Astrocyte (in vitro differentiated cells and primary cell): ENCODE measurements at places on chromosomes 6 and 20. TPM values are rescaled to one million over a fixed set of nuclear protein-coding genes. Genes with fewer than 3 reads are reported as not detected.
A peak's percentile ranks its signal among the peaks of the same experiment; 100 is the strongest.

DNA sequence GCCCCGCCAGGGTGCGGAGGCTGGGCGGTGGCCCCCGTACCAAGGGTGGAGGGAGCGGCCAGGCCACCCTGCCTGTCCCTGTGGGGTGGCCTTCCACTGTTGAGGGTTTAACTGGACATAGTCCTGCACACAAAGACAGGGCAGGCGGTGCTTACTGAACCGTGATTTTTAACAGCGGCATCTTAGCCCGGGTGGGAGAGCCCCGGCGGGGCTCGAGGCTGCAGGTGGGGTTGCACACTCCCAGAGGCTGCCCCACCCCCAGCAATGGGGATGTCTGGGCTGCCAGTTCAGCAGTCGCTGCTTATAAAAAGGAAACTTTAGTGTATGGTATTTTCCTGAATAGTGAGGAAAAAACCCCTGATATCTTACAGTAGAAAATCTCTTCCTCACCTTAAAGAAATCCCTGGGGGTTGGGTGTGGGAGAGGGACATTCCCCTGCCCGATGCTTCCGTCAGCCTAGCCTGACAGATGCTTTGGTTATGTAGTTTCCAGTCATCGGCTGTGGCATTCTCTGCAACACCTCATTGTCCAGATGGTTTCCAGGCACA, 79.4 kb downstream of the IRF4 start:
- H3K36me3 ChIP-seq: no peaks in the 10 kb centered on the region
- no peaks in the 10 kb centered on the region for H3K4me1 ChIP-seq
- no peak overlapping the region for H3K27ac ChIP-seq
- no peaks in the 10 kb centered on the region for H3K27me3 ChIP-seq

GRCh38 chr6:125597411-125598253, 151.8 kb upstream of the HEY2 start:
- no peak for DNase-seq
- no peak overlapping the region for H3K27ac ChIP-seq
- no peaks in the 10 kb centered on the region for H3K4me1 ChIP-seq
- no peak overlapping the region for H3K4me3 ChIP-seq
- H3K36me3 ChIP-seq: no peaks in the 10 kb centered on the region

DNA sequence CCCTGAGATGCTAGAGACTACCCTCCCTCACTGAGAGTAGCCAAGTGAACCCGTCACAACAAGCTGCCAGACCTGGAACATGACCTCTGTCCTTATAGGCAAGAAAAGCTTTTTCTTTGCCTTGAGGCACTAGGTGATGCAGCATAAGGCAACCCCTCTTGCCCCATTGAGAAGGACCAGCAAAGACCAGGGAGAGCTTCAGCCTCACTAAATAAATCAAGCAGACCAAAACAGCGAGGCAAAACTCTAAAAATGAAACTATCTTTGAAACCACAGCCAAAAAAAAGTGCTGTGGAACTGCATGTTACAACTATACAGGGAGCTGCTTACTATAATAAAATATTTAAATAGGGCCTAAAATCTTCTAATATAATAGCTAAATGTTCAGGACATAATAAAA, 62.6 kb upstream of the FAM83B start:
- no peak for DNase-seq
- H3K4me3 ChIP-seq: no peak overlapping the region
- H3K27me3 ChIP-seq: no peaks in the 10 kb centered on the region
- H3K36me3 ChIP-seq: no peaks in the 10 kb centered on the region
- H3K27ac ChIP-seq: no peak overlapping the region

- peaks cover 22% of the 10 kb centered on the region for H3K4me1 ChIP-seq
- peak overlapping the region; percentile 70 for H3K4me3 ChIP-seq
- H3K36me3 ChIP-seq: no peaks in the 10 kb centered on the region
- H3K27ac ChIP-seq: no peak overlapping the region
- H3K27me3 ChIP-seq: no peaks in the 10 kb centered on the region
These were observed 983 bp upstream of the KCNQ5 start for GRCh38 chr6:72620871-72621290.

- H3K4me1 ChIP-seq: no peaks in the 10 kb centered on the region
- no peaks in the 10 kb centered on the region for H3K27me3 ChIP-seq
- no peak overlapping the region for H3K4me3 ChIP-seq
- H3K27ac ChIP-seq: no peak overlapping the region
- no peaks in the 10 kb centered on the region for H3K36me3 ChIP-seq
These were observed 146.4 kb downstream of the SLC22A3 start for GRCh38 chr6:160494576-160494975.

GRCh38 chr6:16540804-16541752, 220.2 kb downstream of the ATXN1 start:
- peaks cover 4% of the 10 kb centered on the region for H3K36me3 ChIP-seq
- DNase-seq: no peak
- no peak overlapping the region for H3K27ac ChIP-seq
- no peaks in the 10 kb centered on the region for H3K27me3 ChIP-seq
- H3K4me3 ChIP-seq: no peak overlapping the region

DNA sequence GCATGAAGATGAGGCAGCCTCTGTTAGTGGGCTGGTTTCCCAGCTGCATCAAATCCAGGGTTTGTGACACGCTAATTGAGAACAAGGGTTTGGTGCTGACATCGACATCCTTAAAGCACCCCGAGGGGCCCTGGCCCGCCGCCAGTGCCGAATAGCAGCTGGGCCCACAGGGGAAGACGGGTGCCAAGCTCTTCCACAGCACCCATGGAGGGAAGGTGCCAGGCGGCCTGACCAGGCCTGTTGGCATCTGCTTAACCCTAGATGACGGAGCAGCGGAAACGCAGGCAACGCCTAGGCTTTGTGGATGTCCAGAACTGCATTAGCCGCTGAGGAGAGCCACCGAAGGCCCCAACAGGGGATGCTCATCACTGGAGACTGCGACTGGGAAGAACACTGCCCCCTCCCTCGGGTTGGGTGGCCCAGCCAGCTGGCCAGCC, 16.0 kb downstream of the UQCC2 start:
- no peaks in the 10 kb centered on the region for H3K36me3 ChIP-seq
- H3K4me3 ChIP-seq: no peak overlapping the region
- peaks cover 49% of the 10 kb centered on the region for H3K4me1 ChIP-seq
- no peak for DNase-seq
- H3K27ac ChIP-seq: peak overlapping the region; percentile 58
- no peaks in the 10 kb centered on the region for H3K27me3 ChIP-seq

DNA sequence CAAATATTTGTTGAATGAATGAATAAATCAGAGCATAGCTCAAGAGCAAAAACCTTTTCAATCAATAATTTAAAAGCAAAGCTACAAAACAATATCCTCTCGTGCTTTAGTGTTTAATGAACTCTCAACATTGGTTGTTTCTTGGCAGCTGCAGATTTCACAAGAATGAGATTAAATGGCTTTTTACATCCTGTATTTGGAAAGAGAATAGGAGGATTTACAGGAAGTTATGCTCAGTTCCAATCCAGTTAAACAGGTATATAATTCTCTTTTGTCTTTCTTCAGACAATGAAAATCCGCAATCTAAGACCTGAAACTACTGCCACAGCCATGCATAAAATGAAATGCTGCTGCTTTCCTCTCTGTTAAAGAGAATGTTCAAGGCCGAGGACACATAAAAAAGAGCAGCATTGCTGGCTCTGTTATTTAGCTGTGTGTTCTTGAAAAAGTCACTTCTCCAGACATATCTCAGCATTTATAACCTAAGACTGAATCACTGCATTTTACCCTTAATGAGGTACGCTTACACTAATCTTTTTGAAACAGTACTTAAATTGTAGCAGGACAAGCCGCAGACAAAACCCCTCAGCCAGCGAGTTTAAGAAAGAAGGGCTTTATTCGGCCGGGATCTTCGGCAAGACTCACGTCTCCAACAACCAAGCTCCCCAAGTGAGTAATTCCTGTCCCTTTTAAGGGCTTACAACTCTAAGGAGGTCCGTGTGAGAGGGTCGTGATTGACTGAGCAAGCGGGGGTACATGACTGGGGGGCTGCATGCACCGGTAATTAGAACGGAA, 3.6 kb downstream of the C6orf52 start:
- peaks cover 13% of the 10 kb centered on the region for H3K27me3 ChIP-seq
- no peak for DNase-seq
- peaks cover 13% of the 10 kb centered on the region for H3K4me1 ChIP-seq

GRCh38 chr6:14965424-14966075, 280.3 kb upstream of the JARID2 start:
- DNase-seq: no peak
- H3K27ac ChIP-seq: no peak overlapping the region
- H3K36me3 ChIP-seq: no peaks in the 10 kb centered on the region
- H3K4me1 ChIP-seq: no peaks in the 10 kb centered on the region
- H3K27me3 ChIP-seq: no peaks in the 10 kb centered on the region
- no peak overlapping the region for H3K4me3 ChIP-seq

- no peak overlapping the region for H3K4me3 ChIP-seq
- no peak overlapping the region for H3K27ac ChIP-seq
- no peaks in the 10 kb centered on the region for H3K27me3 ChIP-seq
- H3K36me3 ChIP-seq: no peaks in the 10 kb centered on the region
- H3K4me1 ChIP-seq: no peaks in the 10 kb centered on the region
These were observed 19.4 kb upstream of the MYB start for GRCh38 chr6:135161411-135162395.

DNA sequence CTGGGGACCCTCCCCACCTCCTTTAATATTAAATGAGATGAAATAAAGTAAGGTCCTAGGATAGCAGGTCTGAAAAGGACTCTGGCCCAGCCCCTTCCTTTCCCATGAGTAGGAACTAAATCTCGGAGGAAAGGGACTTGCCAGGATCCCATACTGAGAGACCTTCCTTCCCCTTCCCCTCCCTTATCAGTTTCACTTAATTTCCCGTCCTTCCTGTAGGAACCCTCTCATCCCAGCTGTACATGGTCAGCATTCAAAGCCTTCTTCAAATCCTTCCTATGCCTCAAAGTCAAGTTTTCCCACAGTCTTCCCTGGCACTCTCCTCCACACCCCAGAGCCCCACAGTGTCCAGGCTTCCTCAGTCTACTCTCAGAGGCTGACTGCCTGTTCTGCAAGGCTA, 71.3 kb upstream of the MYL9 start:
- peaks cover 74% of the 10 kb centered on the region for H3K4me1 ChIP-seq
- peaks cover 5% of the 10 kb centered on the region for H3K36me3 ChIP-seq
- H3K4me3 ChIP-seq: no peak overlapping the region
- no peaks in the 10 kb centered on the region for H3K27me3 ChIP-seq

DNA sequence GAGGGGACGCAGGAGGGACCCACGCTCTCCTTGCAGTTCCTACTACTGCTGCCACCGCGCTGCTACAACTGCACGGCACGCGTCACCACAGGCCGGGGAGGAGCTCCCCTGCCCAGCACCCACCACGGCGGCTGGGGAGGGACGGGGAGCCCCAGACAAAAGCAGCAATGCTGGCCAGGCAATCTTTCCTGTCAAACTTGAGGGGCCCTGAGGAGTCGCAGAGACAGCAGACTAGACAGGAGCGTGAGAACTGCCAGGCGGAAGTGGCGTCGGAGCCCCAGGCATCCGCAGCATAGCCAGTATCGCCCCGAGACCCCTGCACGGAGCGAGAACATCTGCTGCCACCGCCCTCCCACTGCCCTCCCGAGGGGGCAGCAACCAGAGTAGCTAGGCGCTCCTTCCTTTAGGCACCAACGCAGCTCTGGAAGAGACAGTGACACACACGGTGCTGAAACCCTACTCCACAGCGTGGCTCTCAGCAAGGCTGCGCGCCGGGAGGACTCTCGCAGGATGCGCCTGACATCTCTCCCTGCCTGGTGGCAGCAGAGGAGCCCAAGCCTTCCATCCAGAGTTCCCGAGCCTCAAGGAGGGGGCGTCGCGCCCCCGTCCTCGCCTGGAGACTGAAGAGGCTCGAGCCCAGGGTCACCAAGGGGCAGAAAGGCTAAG, 2.2 kb downstream of the TAF4 start:
- no peaks in the 10 kb centered on the region for H3K36me3 ChIP-seq
- peaks cover 23% of the 10 kb centered on the region for H3K4me1 ChIP-seq
- no peaks in the 10 kb centered on the region for H3K27me3 ChIP-seq
- peak overlapping the region; percentile 42 for H3K4me3 ChIP-seq
- peak; percentile 46 for DNase-seq

DNA sequence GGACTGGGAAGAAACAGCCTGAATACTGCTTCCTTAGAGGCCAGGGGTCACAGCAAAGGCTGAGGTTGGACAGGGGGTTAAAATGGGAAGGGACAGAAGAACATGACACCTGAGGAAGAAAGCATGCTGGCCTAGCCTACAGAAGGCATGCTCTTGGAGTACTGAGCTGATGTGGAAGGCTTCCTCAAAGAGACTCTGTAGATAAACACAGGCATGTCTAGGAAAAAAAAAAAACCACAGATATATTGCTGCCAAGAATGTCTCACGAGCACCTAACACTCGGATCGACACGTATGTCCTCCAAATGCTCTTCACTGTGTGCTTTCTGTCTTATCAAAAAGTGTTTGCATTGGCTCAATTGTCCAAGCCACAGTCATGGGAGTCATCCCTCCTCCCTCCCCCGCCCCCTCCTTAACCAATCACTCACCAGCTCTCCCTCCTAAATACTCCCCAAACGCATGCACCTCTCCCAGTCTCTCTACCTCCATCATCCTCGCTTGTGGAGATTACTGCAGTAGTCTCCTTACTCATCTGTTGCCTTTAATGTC, 101.1 kb upstream of the LRFN2 start:
- H3K4me1 ChIP-seq: no peaks in the 10 kb centered on the region
- H3K27ac ChIP-seq: no peak overlapping the region
- H3K36me3 ChIP-seq: no peaks in the 10 kb centered on the region
- DNase-seq: peak; percentile 1
- peaks cover 3% of the 10 kb centered on the region for H3K27me3 ChIP-seq
- no peak overlapping the region for H3K4me3 ChIP-seq

DNA sequence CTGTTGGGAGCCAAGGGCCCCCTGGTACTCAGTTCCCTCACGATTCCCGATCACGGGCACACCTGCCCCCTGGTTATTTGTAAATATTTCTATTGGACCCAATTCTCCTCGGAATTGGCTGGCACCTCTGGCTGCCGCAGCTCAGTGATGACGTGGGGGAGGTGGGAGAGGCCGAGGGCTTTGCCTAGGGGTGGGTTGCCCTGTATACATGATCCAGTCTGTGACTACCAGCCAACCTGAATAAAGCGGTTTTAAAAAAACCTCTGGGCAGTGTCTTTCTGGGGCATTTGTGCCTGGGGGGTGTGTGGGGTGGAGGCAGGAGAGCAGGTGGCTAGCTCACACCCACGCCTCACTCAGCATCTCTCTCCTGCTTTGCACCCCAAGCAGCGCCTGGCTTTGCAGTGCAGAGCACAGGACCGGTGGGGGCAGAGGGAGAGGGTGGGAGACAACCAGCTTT, 42.2 kb downstream of the VSTM2L start:
- no peaks in the 10 kb centered on the region for H3K4me1 ChIP-seq
- no peak for DNase-seq
- no peak overlapping the region for H3K27ac ChIP-seq
- H3K27me3 ChIP-seq: no peaks in the 10 kb centered on the region
- no peaks in the 10 kb centered on the region for H3K36me3 ChIP-seq

- H3K4me3 ChIP-seq: no peak overlapping the region
- H3K36me3 ChIP-seq: no peaks in the 10 kb centered on the region
- H3K27me3 ChIP-seq: peaks cover 3% of the 10 kb centered on the region
- no peak for DNase-seq
These were observed 14.7 kb upstream of the PXDC1 start for GRCh38 chr6:3766214-3766613.

Gene BPI
- total RNA-seq: not detected in 2 replicates

Gene OR2B6
- total RNA-seq: not detected in 2 replicates

Gene FLRT3
- total RNA-seq: 6.9 and 14.6 TPM in 2 replicates

Gene FAM229B
- total RNA-seq: 31.8 and 34.8 TPM in 2 replicates

Gene SIRPB1
- not detected in 2 replicates for total RNA-seq
